ENCODE measurements at places on chromosomes 2 and 18.

DNA sequence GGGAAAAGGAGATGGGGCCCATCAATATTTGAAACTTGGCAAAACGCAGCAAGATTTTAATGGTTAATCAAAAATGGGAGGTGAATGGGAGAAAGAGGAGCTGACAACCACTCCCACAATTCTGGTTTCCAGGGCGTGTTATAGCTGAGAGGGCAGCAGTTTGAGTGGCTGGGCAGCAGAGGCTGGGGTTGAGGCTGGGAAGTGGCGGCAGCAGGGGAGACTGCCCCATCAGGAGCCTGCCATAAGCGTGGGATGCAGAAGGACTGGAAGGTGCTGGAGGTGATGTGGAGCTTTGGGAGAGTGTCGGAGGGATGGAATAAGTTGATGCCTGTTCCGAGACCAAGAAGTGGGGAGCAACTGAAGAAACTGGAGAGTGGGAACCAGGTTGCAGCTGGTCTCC lies 48.9 kb upstream of the SH3RF3 start:
- no peak for DNase-seq

GRCh38 chr2:38026846-38027245 lies 49.1 kb downstream of the CYP1B1 start:
- DNase-seq, result no peak

DNA sequence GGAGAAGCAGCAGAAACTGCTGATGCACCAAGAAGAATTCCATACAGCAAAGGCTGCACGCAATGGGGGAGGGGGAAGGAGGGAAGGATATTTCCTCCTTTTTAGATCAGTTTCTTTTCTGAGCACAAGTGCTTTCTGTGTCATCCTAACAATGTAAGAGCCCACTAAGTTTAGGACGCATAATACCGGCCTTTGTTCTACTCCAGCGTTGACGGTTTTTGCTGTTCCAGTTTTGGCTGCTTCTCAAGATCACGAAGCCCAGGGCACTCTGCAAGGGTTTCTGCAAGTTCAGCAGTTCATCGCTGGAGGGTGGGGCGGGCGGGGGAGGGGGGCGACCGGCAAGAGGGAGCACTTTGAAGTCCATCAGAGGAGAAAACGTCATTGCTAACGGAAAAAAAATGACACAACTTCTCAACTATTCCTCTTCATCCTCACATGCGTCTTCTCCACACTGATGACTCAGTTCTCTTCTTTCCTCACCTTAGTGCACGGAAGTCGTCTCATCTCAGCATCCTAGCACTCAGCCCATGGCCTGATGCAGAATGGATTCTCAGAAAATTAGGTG lies 8.7 kb downstream of the FAM178B start:
- no peak for DNase-seq

DNA sequence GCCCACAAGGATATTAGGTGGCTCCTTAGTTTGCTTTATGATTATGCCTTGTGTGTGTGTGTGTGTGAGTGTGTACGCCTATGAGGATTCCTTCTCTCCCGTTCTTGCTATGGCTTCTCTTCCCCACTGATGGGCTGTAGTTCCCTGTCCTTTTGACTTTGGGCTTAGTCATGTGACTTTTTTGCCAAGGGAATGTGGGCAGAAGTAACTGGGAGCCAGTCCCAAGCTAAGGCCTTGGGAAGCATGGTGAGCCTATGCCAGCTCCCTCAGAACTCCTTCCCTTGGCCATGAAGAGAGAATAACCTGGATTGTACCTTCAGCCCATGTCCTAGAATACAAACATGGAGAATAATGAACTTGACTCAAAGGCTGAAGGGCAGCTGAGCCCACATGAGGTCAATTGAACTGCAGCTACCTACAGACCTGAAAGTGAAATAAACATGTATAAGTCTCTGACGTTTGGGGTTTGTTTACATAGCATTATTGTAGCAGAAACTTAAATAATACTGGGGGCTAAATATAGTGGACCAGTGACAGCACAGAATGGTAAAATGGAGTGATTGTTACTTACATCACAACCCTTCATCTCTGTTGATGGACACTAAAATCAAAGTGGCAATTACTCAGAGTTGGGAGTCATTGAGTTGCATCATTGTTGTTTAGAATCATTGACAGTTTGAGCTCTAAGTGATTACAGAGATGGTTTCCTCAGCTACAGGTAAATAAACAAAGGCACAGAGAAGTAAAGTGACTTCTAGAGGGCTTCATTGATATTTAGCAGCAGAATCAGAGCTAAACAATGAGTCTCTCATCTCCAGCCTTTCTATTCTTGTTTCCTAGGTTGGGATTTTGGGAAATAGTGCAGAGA lies 15.3 kb upstream of the IL36G start:
- DNase-seq, result no peak

GRCh38 chr18:50987261-50987660 lies 19.4 kb downstream of the ELAC1 start:
- no peak for DNase-seq

GRCh38 chr2:8448824-8449556 lies 232.9 kb upstream of the ID2 start:
- no peak for DNase-seq

GRCh38 chr2:239216614-239217273 lies 184.1 kb downstream of the HDAC4 start:
- no peak for DNase-seq

- no peak for DNase-seq
These were observed 106.2 kb downstream of the COBLL1 start for GRCh38 chr2:164735309-164735919.

DNA sequence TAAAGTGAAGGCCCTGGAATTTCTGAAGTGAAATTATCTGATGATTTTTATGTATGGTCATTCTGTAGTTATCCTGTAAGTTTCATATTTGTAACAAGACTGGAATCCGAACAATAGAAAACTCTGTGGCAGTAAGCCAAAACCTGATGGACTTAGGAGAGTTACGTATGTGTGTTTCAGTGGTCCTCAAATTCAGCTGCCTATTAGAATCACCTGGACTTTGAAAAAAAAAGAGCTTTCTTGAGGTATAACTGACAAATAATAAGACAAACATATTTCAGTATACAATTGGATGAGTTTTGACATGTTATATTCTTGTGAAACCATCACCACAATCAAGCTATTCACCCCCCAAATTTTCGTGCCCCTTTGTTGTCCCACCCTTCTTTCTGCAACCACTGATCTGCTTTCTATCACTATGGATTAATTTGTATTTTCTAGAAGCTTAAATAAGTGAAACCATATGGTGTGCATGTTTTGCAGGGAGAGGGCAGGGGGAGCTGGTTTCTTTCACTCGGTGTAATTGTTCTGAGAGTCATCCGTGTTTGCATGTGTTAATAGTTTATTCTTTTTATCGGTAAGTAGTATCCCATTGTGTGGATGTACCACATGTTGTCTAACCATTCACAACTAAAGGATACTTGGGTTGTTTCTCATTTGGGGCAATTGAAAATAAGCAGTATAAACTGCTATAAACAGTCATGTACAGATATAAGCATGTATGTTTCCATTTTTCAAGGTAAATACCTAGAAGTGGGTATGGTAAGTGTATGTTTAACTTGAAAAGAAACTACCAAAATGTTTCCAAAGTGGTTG lies 50.2 kb upstream of the EML4 start:
- DNase-seq, result no peak

DNA sequence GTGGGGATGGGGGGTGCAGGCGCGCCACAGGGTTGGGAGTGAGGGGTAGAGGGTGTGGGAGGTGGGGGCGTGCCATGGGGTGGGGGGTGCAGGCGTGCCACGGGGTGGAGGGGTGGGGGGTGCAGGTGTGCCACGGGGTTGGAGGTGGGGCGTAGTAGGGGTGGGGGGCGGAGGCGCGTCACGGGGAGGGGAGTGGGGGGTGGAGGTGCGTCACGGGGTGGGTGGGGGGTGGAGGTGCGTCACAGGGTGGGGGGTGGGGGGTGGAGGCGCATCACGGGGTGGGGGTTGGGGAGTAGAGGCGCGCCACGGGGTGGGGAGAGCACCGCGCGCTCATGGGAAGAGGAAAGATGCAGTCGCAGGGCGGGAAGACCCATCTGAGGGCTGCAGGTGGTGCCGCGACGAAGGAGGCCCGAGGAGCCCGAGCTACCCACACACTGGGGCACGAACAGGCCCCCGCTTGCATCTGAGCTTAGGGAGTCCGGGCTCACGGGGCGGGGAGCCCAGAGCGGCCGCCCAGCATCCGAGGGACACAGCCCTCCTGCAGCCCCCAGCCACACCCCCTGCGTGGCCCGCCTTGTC lies 37.5 kb downstream of the SNED1 start:
- DNase-seq, result no peak

DNA sequence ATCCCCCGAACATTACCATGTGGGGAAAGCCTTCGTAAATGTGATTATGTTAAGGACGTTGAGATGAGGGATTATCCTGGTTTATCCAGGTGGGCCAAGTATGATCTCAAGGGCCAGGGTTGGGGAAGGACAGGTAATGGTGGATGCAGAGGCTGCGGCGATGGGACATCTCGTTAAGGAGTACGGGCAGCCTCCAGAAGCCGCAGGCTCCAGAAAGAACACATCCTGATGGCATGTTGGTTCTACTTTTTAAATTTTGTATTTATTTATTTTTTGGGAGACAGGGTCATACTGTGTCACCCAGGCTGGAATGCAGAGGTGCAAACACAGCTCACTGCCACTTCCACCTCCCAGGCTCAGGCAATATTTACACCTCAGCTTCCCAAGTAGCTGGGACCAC lies 86.2 kb upstream of the RAB6C start:
- no peak for DNase-seq

DNA sequence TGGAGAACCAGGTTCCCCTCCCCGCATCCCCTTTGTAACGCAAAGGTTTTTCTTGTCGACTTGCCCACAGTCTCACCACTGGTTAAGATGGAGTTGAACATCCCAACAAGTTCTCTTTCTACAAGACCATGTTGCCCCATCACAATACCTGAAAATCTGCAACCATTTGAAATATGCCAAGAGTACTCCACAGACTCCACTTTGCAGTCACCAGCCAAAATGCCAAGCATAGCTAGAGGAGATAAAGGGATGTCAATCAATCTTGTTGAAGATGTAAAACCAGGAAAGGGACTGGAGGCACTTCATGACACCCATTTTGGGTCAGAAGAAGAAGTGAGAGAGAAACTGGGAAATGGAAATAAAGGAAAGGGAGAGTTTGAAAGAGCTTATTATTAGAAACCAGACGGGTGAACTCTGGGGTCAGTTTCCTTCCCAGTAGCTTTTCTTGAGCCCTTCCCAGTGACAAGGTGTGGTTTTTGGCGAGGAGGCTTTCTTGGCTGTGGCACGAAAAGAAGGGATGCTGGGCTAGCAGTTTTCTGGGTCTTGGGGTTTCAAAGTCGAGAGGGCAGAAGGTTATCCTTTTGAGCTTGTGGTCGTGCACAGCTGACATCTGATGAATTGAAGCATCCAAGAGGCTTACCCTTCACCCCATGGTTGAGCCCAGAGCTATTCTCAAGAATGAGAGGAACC lies 79.3 kb downstream of the ACAA2 start:
- DNase-seq, result no peak

- no peak for DNase-seq
These were observed 261.1 kb downstream of the ANAPC1 start for GRCh38 chr2:111622859-111623258.

- DNase-seq, result no peak
These were observed 59.2 kb upstream of the IL1R1 start for GRCh38 chr2:102083393-102083703.

GRCh38 chr2:159044804-159045286 lies 76.4 kb downstream of the TANC1 start:
- DNase-seq, result no peak

DNA sequence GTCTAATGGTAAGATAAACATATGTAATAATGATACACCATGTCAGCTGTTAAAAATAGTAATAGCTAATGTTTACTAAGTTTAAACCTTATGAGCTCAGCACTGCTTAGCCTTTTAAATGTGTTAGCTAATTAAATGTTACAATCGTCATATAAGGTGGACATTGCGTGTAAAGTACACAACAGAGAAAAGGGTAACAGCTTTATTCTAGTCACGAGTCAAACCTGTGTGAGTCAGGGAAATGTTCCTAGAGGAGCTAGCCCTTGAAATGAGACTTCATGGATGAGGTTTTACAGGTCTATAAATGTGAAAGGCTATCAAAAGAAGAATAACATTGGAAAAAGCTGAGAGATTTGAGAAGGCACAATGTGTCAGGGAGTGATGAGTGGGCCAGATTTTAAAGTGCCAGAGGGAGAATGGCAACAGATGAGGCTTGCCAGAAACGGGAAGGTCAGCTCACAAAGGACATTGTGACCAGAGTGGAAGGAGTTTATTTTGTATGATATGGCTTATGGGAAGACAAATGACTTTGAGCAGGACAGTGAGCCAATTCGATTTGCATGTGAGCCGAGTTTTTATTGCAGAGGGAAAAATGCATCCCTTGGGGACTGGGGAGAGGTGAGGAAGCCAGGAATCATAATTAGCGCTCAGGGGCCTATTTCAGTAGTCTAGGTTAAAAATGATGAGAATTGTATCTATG lies 276.3 kb downstream of the CTNNA2 start:
- DNase-seq, result no peak

GRCh38 chr2:64972876-64973275 lies 16.3 kb upstream of the SLC1A4 start:
- DNase-seq, result no peak

DNA sequence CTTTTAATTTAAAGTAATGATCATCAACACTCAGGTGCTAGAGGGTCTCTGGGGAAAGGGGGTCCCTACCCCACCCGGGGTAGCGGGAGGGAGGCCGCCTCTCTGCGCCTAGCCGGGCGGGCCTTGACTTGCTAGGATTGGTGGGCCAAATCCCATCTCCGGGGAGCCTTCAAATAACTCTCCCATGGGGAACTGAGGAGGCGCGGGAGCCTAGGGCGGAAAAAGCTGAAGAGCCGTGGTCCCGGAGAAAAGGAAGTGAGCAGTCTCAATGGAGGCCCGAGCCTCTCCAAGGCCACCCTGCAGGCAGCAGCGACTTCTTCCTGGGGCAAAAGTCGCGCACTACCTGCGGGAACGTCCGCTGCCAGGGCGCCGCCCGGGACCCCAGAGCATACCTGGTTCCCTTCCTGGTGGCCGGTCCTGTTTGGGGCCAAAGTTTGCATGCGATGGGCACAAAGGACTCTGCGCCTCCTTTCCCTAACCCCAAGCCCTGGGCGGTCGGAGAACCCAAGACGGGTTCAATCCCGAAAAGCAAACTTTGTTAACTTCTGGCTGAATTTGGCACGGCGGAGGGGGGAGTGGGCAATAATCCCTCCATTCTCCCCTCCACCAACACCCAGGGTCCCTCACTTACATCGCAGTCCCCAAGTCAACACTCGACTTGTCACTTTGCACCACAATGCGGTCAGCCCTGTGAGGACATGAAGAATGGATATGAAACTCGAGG lies 13.6 kb downstream of the EN1 start:
- DNase-seq, result no peak

DNA sequence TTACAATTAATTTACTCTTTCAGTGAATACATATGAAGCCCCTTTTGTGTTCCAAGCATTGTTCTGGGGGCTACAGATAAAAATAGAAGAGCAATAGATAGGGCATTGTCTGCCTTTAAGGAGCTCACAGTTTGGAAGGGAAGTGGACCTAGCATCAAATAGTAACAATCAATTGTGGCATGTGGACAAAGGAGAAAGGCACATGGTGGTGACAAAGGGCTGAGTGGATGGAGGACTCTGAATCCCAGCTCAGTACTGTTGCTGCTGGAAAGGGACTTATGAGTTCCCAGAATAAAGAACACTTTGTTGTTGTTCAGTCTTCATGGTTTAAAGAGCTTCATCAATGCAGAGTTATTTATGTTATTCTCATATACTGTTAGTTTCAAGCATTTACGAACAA lies 217.7 kb downstream of the HRH4 start:
- no peak for DNase-seq

Data from stimulated activated CD8-positive, alpha-beta memory T cell treated with anti-CD3 and anti-CD28 coated beads, Interleukin-15, amount 100 ng/mL, for 4 hours (primary cell).